Fibroblast of skin of right biceps (primary cell): ENCODE measurements at places on chromosomes 3 and 15.

- DNase-seq = peak; percentile 15
Observed at GRCh38 chr15:43168192-43169107, 16.8 kb upstream of the CCNDBP1 start.

- no peak for DNase-seq
Observed at GRCh38 chr3:123089611-123090331, 22.9 kb downstream of the PDIA5 start.

- no peak for DNase-seq
Observed at GRCh38 chr15:41969851-41970431, 2.4 kb downstream of the EHD4 start.

DNA sequence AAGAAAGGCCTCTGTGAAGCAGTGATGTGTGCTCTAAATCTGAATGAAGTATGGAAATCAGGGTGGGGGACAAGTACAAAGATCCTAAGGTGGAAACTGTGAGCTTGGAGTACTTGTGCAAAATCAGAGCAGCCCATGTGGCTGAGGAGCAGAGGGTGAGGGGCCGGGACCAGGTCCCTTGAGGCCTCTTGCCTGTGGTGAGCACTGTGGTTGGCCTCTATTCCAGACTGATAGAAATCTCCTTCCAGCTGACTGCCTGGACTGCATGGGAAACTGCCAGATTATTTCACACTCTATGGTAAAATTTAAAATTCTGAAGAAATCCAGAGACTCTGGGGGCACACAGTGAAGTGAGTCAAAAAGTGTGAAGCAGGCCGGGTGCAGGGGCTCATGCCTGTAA lies 81.4 kb downstream of the TM4SF4 start:
- DNase-seq = peak; percentile 75

- DNase-seq = no peak
Observed at GRCh38 chr3:44106756-44107155, 134.9 kb upstream of the TOPAZ1 start.

- peak; percentile 30 for DNase-seq
Observed at GRCh38 chr3:114527036-114527644, 233.3 kb downstream of the TIGIT start.

GRCh38 chr3:119322021-119322834 lies 28.0 kb downstream of the ARHGAP31 start:
- peak; percentile 72 for DNase-seq

DNA sequence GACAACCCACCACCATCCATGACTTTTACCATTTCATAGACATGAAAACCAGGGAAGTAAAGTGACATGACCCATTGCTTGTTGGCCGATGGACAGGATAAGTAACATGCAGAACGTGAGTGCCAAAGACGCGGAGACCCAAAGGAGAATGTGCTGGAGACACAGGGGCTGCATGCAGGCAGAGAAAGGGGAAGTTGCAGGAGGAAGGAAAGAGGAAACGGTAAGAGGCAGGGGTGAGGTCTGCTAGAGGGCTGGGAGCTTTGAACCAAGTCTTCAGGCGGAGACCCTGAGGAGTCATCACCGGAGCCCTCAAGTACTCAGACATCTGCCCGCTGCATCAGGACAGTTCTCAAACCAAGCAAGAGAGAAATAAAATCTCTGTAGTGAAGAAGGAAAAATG lies 34.9 kb downstream of the MAGEF1 start:
- no peak for DNase-seq

DNA sequence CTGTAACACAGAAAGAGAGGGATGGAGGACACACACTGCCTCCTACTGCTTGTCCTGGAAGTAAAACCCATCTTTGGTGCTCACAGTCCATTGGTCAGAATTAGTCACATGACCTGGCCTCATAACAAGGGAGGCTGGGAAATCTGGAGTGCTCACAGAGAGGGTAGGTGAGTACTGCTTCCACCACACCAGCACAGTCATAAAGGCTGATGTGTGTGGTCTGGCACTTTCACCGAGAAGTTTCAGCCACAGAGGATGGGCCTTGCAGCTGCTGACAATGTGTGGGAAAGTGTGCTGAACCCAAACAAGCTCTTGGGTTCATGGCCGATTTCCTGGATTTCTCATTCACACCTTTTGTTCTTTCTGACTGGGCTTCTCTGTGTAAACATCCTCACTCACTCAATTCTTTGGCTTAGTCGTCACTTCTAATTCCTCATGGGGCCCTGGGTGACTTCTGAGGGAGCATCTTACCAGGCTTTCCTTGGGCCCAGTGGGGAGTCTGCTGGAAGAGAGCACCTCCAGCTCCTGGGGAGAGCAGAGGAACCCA lies 100.7 kb downstream of the ASB7 start:
- peak; percentile 91 for DNase-seq

GRCh38 chr3:122608916-122609315 lies 31.5 kb downstream of the PARP15 start:
- DNase-seq = no peak

GRCh38 chr3:46393554-46394434 lies 13.1 kb downstream of the CCR5AS start:
- no peak for DNase-seq

DNA sequence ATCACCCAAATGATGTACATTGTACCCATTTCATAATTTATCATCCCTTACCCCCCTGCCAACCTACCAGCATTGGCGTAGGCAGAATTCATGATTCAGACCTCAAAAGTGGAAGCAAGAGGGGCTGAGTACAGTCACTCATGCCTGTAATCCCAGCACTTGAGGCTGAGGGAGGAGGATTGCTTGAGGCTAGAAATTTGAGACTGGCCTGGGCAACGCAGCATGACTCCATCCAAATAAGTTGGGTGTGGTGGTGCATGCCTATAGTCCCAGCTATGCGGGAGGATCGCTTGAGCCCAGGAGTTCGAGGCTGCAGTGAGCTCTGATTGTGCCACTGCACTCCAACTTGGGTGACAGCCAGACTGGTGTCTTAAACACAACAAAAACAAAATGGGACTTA lies 10.4 kb downstream of the TTC14 start:
- DNase-seq = no peak

GRCh38 chr3:154584041-154584440 lies 154.1 kb upstream of the GPR149 start:
- DNase-seq = no peak

- peak; percentile 43 for DNase-seq
Observed at GRCh38 chr3:108552267-108553159, 36.7 kb downstream of the CIP2A start.

GRCh38 chr15:39034816-39035215 lies 470.2 kb upstream of the RASGRP1 start:
- no peak for DNase-seq

GRCh38 chr15:79562403-79562815 lies 130.3 kb downstream of the MINAR1 start:
- DNase-seq = peak; percentile 29

DNA sequence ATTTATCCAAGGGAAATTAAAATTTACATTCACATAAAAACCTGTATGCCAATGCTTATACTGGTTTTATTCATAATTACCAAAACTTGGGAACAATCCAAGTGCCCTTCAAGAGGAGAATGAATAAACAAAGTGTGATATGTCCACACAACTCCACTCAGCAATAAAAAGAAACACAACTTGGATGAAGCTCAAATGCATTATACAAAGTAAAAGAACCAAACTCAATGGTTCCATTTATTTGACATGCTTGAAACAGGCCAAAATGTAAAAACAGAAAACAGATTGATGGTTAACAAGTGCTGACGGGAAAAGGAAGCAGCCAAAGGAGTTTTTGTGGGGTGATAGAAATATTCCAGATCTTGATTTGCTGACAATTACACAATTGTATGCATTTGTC lies 23.5 kb downstream of the OCA2 start:
- DNase-seq = no peak

DNA sequence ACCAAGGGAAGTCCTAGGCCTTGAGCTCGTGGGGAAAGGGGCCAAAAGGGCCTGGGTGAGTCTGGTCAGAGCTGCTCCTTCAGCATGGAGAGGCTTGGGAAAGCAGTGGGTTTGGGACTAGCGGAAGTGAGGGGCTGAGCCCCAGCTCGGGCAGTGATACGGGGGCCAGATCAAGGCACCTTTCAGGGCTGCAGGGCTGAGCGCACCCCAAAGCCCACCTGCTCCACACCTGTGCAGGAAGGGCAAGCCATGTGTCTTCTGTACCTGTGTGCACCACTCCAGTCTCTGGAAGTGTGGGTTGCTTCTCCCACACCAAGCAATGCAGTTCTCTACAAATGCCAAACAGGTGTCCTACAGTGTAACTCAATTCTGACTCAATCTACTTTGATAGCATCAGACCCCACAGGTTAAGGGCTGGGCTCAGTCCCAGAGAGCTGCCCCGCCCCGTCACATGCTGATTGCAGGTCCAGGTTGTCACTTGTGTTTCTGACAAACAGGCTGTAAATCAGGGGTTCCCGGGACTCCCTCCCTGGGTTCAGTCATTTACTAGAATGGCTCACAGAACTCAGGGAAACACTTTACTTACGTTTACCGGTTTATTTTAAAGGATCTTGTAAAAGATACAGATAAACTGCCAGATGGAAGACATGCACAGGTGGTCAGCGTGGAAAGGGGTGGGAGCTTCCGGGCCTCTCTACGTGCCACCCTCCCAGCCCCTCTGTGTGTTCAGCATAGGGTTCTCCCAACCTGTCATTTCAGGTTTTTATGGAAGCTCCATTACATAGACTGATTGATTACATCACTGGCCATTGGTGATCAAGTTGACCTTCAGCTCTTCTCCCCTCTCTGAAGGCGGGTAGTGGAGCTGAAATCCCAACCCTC lies 28.8 kb upstream of the KLF13 start:
- no peak for DNase-seq

GRCh38 chr3:167054926-167055325 lies 325.2 kb downstream of the ZBBX start:
- DNase-seq = no peak

- peak; percentile 38 for DNase-seq
Observed at GRCh38 chr15:64288999-64289398, 67.0 kb downstream of the CSNK1G1 start.

GRCh38 chr3:190120269-190121060 lies at the start of gene P3H2:
Gene P3H2 (minus strand): TSS chr3:190120897. CDS start chr3:190120731, 166 bp downstream.
- peak; percentile 93 for DNase-seq

- no peak for DNase-seq
Observed at GRCh38 chr3:112807685-112808084, 39.0 kb downstream of the CD200R1L start.

- no peak for DNase-seq
Observed at GRCh38 chr3:187498211-187498724, 130.1 kb downstream of the RTP4 start.

DNA sequence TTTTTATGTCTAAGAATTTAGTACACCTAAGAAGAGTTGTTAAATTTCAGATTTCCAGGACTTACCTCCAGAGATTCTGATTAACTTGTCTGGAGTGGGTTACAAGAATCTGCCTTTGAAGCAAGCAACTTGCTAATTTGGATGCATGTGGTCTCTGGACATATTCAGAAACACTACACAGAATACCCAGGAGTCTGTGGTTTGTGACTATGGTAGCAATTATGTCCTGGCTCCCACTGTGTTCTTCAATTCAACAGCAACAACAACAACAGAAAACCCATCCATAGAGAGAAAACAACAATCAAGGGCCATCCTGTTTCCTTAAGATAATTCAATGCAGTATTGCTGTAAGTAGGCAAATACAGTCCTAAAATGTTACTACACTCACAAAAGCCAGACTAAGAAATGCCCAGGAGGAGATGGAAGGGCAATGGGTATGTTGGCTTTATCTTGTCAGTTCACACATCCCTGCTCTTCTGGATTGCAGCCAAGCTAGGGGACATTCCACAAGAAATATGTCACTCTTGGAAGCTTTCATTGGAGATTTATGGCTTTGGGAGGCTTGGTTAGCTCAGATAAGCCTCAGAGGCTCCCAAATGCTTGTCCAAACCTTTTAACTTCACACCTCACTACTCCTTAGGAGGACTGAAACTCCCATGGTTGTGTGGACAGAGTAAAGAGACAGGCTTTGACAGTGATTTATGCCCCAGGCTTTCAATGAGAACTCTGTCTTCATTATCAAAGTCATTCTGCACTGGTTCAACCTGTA lies 99.4 kb upstream of the MRPL3 start:
- DNase-seq = peak; percentile 45

DNA sequence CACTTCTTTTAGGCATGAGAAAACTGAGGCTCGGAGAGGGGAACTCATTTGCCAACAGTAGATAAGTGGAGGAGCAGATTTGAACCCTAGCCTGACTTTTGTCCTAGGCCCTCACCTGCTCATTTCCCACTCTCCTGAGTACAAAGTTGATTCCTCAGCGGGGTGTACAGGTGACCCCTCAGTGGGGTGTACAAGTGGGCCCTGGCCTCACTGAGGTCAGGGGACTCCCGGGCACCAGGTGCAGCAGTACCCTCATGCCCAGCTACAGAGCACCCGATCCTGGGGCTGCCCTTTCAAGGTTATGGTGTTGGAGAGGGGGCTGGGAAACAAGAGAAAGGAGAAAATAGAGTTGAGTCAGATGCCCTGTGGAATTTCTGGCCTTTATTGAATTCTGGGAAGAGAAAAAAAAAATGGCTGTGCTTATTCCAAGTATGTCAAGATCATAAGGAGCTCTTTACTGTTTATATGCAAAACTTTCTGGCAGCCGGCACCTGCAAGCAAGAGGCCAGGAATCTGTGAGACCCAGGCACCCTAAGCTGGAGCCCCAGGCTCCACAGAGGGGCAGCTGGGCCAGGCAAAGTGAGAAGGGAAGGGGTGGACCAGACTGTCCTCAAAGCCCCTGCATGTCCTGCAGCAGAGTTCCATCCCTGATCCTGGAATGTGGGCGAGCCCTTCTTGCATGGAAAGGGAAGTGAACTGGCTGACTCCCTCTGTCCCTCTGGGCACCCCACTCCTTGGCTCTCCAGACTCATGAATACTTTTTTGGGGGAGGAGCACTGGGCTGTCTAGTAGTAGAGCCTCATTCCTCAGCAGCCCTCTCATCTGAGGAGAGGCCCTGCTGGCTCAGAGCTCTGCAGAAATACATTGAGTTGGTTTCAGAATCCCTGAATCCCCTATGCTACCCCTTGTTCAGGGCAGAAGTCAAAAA lies 43.1 kb downstream of the AMOTL2 start:
- peak; percentile 90 for DNase-seq

DNA sequence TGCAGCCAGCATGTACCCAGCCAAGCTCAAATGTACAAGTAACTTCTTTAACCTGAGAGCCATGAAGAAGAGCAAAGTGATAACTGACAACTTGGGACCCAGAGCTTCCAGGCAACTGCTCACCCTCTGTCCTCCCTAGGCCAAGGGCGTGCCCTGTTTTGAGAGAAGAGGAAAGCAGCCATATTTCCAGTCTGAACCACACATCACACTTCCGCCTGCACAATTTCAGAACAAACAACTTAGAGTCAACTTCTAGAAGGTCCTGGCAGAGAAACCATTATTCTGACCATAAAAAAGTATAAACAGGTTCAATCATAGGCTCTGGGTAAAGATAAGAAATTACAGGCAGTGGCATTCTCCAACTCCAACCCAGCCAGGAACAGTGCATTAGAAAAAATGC lies 50.1 kb downstream of the ITGB5 start:
- DNase-seq = no peak

- no peak for DNase-seq
Observed at GRCh38 chr3:129398803-129399144, 29.7 kb downstream of the EFCAB12 start.

- DNase-seq = no peak
Observed at GRCh38 chr15:66148187-66148586, 105.4 kb downstream of the MEGF11 start.

GRCh38 chr3:172538368-172539151 lies 15.3 kb upstream of the TNFSF10 start:
- no peak for DNase-seq

GRCh38 chr3:194561306-194561974 lies 71.8 kb downstream of the TMEM44 start:
- peak; percentile 90 for DNase-seq
